Anterior cingulate cortex (tissue), 58 donors: ENCODE measurements at places on chromosomes 7 and 10.

GRCh38 chr10:7526017-7526400, 115.2 kb upstream of the SFMBT2 start:
- DNase-seq: no peak

GRCh38 chr10:88702848-88703597, 3.0 kb upstream of the LIPK start:
- no peak for DNase-seq

- no peak for DNase-seq
These were observed 31.0 kb upstream of the PRSS1 start for GRCh38 chr7:142718313-142718712.

- DNase-seq: no peak
These were observed 24.2 kb downstream of the WIPI2 start for GRCh38 chr7:5214236-5214635.

GRCh38 chr10:52221923-52222322, 92.2 kb upstream of the DKK1 start:
- DNase-seq: no peak

GRCh38 chr7:2956526-2957368, 86.9 kb downstream of the CARD11 start:
- no peak for DNase-seq

DNA sequence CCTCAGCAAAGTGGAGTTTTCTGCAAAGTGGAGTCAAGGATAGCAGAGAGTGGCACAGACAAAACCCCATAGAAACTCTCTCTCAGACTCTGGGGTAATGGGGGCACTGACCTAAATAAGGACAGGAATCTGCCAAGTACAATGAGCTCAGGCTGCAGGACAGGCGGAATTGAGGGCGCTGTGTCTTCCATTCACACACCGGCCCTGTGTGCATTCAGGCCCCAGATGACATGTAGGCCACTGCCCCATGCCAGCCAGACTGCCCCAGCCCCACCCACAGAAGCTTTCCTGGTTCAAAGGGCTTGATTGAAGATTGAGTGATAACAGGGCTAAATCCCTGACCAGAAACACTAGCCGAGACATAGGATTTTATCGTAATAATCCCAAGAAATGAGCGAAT, 52.7 kb downstream of the EEPD1 start:
- DNase-seq: no peak
